ENCODE measurements at places on chromosomes 6 and 20.

DNA sequence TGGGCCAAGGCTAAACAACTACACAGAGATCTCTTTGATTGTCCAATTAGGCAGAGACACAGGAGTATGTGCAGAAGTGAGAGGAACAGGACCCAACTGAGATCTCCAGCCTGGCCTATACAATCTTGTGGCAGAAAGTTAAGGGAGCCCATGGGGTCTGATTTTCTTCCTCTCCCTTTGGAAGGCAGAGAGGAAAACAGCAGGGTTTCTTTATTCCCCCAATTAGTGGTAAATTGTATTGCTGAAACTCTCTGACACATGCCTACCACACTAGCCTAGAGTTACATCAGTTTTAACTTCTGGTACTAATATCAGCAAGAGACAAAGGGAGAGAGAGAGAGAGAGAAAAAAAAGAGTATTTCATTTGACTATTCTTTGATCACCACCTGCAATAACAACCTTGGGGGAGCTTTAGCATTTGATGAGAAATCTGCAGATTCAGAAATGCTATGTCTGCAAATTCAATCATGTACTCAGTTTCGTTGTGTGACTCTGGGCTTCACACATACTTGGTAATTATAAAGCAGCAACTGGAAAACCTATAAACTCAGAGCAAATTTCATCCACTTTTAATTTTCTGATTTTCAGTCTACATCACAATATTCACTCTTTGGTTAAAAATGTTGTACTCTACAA, 260.3 kb upstream of the SPTLC3 start:
- no peak for DNase-seq

DNA sequence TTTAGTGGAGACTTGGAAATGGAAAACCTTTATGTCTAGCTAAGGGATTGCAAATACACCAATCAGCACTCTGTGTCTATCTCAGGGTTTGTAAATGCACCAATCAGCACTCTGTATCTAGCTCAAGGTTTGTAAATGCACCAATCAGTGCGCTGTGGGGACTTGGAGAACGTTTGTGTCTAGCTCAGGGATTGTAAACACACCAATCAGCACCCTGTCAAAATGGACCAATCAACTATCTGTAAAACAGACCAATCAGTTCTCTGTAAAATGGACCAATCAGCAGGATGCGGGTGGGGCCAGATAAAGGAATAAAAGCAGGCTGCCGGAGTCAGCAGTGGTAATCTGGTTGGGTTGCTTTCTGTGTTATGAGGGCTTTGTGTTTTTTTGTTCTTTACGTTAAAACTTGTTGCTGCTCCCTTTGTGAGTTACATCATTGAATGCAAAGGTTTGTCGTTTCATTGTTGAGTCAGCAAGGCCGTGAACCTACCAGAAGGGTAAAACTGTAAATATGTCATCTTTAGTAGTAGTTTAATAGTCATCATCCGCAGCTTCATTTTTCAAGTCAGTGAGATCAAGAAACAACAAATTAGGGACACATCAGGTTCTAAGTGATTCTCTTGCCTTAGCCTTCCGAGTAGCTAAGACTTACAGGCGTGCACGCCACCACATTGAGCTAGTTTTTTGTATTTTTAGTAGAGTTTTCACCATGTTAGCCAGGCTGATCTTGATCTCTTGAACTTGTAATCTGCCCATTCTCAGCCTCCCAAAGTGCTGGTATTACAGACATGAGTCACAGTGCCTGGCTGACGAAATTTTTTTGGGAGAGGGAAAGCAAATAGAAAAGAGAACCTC, 22.7 kb upstream of the NUP153 start:
- DNase-seq: no peak

DNA sequence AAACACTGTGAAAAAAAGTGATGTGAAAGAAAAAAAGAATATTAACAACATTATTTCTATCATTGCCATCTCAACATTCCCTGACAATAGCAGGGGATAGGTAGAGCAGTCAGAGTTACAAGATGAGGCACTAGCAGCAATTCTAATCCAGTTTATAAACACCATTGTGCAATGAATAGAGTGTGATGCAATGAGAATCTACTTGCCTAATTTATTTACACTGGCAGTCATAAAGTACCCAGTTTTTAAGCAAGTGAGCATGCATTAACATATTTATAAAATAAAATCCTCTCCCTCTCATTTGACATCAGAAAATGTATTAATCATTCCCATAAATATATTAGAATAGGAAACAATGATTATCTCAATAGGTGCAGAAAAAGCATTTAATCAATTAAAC, 2.5 kb upstream of the MANEA start:
- no peak for DNase-seq

DNA sequence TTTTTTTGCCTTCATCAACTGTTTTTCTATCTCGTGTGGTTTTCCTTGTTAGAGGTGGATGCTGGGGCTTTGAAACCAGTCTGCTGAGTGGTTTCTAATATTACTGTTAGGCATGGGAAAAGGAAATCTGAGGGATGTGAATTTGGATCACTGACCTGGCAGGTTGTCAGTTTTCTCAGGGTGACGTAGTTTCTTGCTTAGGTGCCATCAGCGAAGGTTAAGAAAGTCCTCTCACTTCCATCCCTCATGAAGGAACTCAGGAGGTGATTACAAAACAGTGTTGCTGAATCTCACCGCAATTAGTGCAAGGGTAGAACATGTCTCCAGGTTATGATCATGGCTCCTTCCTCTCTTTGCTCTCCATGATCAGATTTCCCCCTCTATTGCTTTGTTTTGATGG, 135.9 kb downstream of the SOX4 start:
- no peak for DNase-seq

DNA sequence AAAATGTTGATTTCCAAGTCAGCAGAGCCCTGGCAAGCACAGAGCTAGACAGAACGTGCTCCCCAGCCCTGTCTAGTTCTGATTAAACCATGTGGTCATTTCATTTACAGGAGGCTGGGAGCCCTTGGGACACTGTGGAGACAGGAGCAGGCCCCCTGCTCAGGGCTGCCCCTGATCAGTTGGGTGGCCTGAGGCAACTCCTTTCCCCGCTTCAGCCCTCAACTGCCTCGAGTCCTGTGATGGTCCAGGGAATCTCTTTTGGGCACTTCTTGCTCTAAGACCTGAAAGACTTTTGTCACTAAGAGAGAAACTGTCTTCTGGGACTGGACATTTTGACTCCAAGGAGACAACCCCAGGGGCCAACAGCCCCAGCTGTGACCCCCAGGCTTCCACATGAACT, 13.5 kb downstream of the DYNLRB1 start:
- no peak for DNase-seq

DNA sequence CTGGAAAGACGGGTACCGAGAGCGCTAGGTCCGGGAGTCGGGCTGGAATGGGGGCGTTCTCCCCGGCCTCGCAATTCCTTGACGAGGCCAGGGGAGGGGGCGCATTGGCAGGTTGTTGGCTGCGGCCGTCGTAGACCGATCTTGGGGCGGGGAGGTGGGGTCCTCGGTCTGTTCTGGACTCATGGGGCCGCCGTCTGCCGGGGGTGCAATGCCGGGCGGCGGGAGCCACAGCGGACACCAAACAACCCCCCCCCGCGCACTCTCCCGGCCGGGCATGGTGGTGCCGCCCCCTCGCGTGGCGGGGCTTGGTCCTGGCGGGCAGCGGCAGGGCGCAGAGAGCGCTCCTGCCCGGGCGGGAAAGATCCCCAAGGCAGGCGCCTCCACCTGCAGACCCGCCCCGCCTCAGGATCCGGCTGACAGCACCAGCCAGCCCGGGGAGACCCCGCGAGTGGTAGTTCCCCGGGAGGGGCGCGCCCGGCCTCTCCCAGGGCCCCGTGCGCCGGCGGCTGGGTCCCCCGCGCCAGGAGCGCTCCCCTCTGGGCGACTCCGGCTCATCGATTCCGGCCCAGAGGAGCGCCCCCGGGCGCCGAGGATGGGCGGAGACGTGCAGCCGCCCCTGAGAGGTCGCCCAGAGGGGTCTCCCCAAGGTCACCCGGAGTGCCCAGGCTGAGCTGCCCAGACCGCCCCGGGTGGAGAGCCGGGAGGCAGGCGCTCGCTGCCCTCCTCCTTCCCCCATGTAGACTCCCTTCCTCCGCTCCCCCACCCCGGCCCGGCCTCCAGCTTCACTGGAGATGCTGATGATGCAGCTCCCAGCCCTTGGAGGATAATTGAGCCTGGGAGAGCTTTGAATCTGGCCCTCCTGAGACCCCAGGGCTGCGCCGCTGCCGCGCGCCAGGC, 709 bp downstream of the PPP1R16B start:
- DNase-seq: no peak

- no peak for DNase-seq
Observed at GRCh38 chr20:51372966-51373365, 169.6 kb downstream of the NFATC2 start.

DNA sequence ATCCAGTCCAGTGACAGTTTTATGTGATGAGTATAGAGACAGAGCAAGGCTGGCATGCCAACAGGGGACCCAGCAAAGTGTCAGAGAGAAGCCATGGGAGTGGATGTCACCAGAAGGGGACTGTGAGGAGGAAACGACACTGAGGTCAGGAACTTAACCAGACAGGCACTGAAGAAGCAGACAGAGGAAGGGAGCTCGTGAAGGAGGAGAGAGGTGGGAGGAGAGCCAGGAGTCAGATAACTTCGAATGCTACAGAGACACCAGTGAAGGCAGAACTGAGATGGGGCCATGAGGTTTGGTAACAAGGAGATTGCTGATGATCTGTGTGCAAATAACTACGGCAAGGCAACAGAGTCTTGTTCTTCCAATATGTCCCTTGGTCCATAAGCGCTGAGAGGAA, 211.1 kb upstream of the FOXA2 start:
- no peak for DNase-seq

Data from pancreas (tissue), 10 donors.